SK-N-DZ (cell line): ENCODE measurements at places on chromosomes 11 and 22.

- DNase-seq = no peak
These were observed 3.2 kb upstream of the MRPL23 start for GRCh38 chr11:1943977-1944376.

- no peak for DNase-seq
These were observed 340.4 kb upstream of the NCAM1 start for GRCh38 chr11:112620621-112621394.

DNA sequence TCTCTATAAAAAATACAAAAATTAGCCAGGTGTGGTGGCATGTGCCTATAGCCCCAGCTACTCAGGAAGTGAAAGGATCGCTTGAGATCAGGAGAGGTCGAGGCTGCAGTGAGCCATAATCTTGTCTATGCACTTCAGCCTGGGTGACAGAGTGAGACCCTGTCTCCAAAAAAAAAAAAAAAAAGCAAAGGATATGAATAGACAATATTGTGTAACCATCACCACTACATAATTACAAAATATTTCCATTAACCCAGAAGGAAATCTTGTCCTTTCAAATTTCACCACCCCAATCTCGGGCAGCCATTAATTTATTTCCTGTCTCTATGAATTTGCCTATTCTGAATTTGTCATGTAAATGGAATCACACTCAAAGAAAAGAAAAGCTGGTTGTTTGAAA, 21.2 kb downstream of the RSF1 start:
- DNase-seq = no peak

DNA sequence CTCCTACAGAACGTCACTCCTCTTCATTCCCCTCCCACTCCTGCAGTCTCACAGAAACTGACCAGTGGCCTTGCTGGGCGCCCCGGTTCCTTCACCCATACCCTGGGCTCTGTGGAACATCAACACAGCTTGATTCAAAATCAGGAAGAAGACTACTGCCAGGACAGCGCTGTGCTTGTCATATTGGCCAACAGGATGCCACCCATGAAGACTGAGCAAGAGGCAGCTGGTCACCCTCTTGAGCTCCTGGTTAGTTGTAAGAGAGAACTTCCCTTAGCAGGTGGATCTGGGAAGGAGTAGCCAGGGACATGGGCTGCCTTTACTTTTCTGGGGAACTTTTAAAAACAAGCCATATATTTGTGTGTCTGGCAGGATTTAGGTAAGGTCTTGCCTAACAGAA, 110.4 kb upstream of the TIMP3 start:
- no peak for DNase-seq

- no peak for DNase-seq
These were observed 352.7 kb upstream of the MPPED2 start for GRCh38 chr11:30938810-30939209.

GRCh38 chr11:134278356-134278755, 2.2 kb downstream of the GLB1L3 start:
- DNase-seq = no peak

DNA sequence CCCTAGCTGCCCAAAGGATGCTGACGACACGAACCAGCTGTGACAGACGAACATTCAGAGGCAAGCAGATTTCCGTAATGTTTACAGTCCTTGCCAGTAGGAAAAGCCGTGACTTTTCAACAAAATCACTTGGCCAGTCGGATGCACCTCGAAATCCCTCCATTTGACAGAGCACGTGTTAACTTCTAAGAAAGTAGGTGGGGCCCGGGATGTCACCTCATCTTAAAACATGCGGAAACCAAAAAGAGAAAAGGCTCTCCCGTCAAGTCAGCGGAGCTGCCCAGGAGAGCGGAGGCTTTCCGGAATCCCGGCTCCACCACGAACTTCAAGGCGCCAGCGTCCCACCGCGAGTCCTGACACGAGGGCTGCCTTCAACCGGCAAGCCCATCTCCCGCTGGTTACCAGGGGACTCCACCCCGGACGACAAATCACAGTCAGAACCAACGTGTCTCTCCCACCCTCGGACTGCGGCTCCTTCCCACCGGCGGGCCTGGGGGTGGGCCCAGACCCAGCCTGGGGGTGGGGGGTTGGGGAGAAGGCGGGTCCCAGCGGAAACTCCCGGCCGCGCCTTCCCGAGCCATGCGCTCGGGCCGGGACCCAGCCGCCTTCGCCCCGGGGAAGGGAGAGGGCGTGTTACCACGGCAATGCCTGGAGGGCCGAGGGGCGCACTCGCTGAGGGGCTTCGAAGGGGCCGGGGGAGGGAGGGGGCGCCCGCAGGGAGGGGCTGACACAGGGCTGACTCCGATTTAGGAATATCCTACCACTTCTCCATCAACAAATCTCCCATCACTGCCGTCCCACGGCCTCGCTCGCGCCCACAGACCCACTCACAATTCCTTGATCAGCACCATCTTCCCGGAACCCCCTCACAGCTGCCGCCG, 475 bp downstream of the PITPNB start:
- DNase-seq = peak; percentile 59

GRCh38 chr11:85948884-85949283, 93.7 kb downstream of the CCDC83 start:
- DNase-seq = no peak

GRCh38 chr11:73237471-73238290, 19.6 kb downstream of the P2RY2 start:
- DNase-seq = no peak

GRCh38 chr11:73314117-73314961, 6.3 kb downstream of the ARHGEF17 start:
- DNase-seq = no peak

GRCh38 chr22:45424241-45424731, 10.8 kb downstream of the RIBC2 start:
- no peak for DNase-seq

DNA sequence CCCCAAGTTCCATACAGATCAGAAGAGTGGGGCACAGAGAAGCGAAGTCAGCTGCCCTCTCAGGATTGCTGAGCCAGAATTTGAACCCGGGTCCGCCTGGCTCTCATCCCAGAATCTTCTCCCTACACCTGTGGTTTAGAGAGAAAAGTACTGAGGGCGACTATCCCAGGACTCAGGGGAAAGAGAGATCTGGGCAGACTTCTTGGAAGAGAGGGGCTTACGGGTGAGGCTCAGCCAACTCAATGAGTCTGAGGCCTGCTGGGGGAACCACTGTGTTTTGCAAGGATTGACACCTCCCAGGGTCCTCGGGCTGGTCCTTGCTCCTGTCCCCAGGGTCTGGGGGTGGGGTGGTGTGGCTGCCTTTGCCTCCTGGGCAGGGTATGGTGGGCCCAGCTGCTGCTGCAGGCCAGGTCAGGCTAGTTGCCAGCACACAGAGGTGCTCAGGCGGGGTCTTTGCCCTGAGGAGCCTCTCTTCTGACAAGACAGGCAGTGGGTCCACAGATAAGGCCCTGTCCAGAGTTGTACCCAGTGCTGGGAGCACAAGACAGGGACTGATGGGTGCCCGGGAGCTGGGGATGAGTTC, 1.2 kb downstream of the CAPN5 start:
- DNase-seq = no peak

DNA sequence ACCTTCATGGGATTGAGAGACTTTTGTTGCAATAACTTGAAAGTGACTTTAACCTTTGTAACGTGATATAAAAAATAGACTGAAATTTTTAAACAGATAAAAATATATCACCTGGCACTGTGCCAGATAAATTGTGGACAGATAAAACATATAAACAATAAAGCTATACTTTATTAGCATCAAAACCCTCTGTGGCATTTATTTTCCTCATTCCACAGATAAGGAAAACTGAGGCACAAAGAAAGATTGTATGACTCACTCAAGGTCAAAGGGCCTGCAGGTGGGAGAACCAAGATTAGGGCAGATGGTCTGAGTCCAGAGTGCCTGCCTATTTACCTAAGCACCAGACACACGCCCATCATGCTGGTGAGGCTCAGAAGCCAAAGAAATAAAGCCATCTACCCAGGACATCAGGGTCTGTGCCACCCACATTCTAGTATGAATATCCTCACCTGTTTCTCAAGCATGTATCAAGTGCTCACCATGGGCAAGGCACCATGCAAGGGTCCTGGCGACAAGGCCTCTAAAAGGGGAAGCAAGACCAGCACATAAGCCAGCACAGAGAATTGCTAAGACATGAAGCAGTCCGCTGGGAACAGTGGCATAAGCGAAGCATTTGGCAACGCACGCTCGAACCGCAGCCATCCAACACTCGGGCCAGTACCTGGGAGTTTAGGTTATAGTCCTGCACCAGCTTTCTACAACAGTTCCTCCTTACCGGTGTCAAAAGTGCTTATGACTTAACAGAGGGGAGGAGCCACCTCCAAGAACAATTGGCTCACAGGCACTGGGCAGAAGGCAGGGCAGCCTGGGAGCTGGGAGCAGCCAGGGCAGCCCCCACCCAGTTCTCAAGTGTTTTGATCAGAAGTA, 17.6 kb downstream of the MYH9 start:
- no peak for DNase-seq

DNA sequence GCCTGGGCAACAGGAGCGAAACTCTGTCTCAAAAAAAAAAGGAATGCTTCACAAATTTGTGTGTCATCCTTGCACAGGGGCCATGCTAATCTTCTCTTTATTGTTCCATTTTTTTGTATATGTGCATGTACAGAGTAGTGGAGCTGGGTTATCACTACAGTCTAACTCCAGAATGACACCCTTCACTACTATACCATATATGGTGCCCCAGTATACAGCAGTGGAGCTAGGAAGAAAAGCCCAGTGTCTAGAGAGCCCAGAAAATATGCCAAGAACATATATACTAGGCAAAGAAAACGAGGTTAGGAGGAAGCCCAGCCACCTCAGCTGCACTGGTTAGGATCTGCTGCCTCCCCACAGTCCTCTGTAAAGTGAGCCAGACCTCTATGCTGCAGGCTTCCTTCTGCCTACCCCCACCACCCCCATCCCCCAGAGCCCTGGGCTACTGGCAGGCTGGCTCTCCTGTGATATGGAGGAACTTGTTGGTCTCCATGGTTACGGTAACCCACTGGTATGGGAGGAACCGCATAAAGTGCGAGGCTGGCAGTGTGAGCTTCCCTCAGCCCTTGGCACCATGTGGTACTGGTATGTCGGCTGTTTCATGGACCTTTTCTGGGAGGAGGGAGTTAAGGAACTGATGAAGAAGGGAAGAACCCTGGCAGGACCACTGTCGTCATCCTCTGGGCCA, 34.3 kb downstream of the RCOR2 start:
- DNase-seq = no peak

DNA sequence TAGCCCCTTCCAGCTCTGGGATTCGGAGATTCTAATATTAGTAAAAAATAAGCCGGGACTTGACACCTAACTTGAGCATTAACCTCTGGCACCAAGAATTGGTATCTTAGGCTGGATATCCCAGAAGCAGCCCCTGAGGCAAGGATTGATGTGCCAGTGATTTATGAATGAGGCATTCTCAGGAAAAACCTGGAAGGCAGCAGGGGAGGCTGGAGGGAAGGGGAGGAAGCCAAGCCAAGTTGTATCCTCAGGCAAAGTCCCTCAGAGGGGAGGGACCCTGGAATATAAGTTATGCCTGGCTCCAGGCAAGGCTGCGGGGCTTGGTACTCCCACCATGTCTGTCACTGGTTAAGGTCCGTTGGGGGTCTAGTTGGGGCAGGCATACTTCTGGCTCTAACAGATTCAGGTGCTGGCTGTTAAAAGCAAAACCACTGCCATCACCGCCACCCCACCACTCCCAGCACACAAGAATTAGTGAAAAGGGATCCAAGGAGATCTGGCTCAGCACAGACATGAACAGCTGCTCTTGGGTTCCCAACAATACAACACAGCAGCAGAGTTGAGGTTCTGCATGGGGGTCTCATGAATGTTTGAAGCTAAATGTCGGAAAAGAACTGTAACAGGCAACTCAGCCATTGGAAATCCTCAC, 29.8 kb downstream of the LMO2 start:
- DNase-seq = no peak
